Amygdala (tissue), 56 donors: ENCODE measurements at places on chromosomes 11 and 22.
A peak's percentile ranks its signal among the peaks of the same experiment; 100 is the strongest.

DNA sequence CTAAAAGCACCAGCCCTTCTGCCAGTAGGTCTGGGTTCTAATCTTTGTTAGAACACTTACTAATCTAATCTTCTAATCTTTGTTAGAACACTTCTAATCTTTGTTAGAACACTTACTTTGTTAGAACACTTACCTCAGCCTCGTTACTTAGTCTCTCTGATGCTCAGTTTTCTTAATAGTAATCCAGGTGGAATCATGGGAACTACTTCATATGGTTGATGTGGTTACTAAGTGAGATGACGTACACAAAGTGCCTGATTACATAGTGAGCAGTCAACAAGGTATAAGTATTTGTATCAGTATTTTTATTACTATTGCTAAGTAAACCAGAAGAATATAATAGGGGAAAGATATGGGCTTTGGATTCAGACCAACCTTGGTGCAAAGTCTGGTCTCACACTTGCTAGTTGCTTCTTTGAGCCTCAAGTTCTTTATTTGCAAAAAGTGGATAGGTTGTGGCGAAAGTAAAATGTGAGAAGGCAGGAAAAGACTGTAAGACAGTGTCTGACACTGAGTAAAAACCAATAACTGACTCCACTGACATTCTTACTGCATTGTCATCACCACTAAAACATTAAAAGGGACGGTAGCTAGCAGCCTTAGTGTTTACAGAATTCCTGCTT lies 83.7 kb downstream of the TRAF6 start:
- no peak for DNase-seq

- DNase-seq = no peak
Measured at GRCh38 chr11:31340903-31341572, 28.5 kb downstream of the DCDC1 start.

- DNase-seq = no peak
Measured at GRCh38 chr11:100785148-100785983, 98.3 kb downstream of the ARHGAP42 start.

- peak; percentile 45 for DNase-seq
Measured at GRCh38 chr22:50733521-50734342, 4.3 kb upstream of the ACR start.

DNA sequence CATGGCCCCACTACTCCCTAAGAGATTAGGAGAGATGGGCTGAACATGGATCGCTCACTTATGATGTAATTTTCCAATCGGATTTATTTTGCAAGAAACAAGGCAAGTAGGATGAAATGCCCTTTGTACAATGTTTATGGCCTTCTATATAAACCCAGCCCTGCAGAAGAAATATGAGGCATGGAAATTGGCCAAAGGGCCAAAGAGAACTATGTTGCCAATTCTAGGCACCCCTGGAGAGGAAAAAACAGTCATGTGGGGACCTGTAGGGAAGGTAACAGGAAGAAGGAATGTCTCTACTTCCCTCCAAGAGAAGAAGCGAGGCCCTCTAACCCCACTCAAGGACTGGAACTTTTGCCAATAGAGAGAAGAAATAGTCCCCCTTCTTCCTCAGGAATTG lies 54.4 kb downstream of the RCN1 start:
- DNase-seq = no peak
